ENCODE measurements at places on chromosomes 3 and 15.

- no peak for DNase-seq
Observed at GRCh38 chr3:63921741-63922482, 9.7 kb upstream of the SCAANT1 start.

- DNase-seq: no peak
Observed at GRCh38 chr3:172803489-172803888, 53.0 kb downstream of the ECT2 start.

DNA sequence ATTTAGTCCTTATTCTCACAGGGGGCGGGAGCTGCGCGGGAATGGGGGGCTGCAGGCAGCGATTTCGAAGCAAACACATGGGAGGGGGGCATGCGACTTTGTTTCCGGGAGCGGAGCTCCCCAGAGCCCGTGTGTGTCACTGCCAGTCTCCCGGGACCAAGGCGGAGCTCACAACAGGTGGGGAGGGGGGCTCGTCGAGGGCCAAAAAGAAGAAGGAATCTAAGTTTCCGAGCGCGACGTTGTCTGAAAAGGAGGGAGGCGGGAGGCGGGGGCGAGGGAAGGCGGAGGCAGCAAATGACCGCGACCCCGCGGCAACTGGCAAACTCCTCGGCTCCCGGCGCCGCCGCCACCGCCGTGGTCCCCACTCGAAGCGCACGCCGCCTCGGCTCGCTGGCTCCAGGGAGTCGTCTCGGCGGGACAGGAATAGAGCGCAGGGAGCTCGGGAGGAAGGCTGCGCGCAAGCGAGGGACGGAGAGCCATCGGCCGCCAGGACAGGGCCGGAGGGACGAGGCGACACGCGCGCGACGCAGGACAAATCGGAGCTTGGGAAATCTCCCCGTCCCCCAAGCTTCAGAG, 1.4 kb downstream of the FOXP1 start:
- peak; percentile 47 for DNase-seq

- no peak for DNase-seq
Observed at GRCh38 chr3:140148824-140149390, 213.9 kb downstream of the CLSTN2 start.

DNA sequence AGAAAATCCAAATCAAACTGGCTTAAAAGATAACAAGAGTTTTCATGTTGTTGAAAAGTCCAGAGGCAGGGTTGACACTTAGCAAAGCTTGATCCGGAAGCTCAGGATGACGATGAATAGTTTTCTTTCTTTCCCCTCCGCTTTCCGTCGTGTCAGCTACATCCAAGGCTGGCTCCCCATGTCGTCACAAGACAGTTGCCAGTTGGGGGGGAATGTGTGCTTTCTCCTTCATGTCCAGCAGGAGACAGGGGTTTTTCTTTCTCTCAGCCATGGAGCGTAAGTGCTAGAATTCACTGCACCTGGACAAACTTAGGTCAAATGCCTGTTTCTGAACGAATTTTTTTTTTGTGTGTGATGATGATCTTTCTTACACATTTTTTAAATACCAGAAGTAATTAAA, 273.8 kb upstream of the RGMA start:
- DNase-seq: no peak

DNA sequence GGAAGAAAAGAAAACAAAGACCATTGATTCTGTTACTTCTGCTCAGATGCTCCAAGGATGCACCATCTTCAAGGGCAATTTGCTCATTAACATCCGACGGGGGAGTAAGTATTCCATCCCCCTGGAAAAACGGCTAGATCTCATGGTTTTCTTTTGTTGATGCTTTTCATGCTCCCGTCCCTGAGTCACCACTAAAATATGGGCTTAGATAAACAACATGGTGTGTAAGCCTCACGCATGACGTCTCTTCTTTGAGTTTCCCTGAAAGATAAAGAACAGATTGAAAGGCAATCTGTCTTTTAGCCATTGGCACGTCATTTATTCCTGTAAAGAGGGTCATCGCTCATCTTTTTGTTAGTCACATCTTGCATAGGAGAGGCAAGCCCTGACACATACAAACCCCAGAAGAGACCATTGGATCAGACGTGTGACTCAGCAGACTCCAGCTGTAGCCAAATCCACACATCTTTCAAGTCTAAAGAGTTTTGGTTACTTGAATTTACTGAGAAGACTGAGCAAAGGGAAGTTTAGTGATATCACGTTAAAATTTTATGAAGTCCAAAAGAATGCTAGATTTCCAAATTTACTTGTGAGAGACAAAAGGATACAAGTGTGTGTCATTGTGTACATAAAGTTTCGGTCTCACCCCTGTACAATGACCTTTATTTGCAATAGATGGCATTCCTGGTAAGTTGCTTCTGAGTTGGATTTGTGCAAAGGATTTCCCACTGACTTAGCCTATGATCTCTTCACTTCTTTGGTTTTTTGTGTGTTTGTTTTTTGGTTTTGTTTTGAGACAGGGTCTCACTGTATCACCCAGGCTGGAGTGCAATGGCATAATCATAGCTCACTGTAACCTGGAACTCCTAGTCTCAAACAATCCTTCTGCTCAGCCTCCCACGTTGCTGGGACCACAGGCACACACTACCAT, 110.5 kb downstream of the PGPEP1L start:
- no peak for DNase-seq

GRCh38 chr3:89617706-89618105, 510.3 kb downstream of the EPHA3 start:
- DNase-seq: no peak

DNA sequence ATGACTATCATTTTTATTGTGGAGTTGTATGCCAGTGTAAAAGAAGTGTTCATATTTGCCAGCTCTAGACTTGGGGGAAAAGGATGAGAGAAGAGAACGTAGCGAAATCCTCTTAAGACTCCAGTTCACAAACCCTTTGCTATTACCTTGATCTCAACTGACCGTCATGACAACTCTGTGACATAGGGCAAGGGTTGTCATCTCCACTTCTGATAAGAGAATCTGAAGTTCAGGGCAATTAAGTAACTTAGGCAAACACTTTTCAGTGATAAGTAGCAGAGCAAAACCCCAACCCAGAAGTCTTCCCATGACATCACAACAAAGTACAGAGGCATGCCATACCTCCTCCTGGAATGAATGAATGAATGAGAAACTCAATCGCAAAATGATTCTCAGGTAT, 40.3 kb upstream of the WNT5A start:
- no peak for DNase-seq

GRCh38 chr3:44125246-44125645, 116.4 kb upstream of the TOPAZ1 start:
- no peak for DNase-seq

- no peak for DNase-seq
Observed at GRCh38 chr3:62367763-62368195, 5.6 kb downstream of the FEZF2 start.

DNA sequence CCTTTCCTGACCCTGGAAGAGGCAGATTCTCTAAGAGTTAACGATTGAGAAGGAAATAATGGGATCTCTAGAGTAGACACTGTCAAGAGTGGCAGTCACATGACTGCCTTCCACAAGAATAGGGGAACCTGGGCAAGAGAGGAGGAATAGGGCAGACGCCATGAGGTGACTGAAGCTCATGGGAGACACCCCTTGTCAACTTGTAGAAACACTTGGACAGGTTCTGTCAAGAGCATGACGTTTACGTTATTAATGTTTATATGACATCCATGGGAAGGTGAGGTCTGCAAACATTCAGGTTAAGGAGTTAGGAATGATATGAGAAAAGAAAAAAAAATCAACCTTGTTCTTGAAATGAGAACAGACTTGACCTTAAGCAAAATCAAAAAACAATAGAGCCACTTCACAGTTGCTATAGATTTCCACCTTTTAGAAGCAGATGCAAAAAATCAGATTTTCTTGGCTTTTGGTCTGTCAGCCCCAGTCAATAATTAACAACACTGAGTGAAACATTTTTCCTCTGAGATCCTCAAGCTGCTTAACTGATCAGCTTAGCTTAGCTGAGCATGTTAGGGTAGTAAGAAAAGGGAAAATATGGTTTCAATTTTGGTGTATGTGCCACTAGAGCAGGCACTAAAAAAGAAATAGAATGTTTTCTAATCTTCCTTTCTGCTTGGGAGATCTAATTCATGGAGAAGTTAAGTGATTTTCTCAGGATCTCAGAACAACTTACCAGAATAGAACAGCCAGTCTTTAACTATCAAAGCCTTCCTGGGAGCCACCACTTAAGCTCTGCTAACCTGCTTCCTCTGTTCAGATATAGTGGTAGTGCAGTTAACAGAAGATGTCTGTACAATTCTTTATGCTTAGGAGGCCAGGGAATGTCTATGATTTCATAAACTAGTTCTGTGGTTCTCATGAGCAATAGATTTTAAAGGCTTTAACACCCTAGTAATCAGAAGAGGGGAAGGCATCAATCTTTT, 116.9 kb downstream of the B3GALNT1 start:
- DNase-seq: no peak

GRCh38 chr3:12139111-12139511, 19.6 kb downstream of the TIMP4 start:
- no peak for DNase-seq

GRCh38 chr3:189869165-189869564, 238.0 kb downstream of the TP63 start:
- no peak for DNase-seq

- no peak for DNase-seq
Observed at GRCh38 chr3:107868449-107868848, 222.4 kb downstream of the CD47 start.

- DNase-seq: no peak
Observed at GRCh38 chr3:191296041-191296541, 33.1 kb upstream of the CCDC50 start.

GRCh38 chr3:135083756-135084155, 288.7 kb downstream of the EPHB1 start:
- no peak for DNase-seq

- no peak for DNase-seq
Observed at GRCh38 chr15:90046289-90046688, 45.2 kb downstream of the ZNF710 start.

DNA sequence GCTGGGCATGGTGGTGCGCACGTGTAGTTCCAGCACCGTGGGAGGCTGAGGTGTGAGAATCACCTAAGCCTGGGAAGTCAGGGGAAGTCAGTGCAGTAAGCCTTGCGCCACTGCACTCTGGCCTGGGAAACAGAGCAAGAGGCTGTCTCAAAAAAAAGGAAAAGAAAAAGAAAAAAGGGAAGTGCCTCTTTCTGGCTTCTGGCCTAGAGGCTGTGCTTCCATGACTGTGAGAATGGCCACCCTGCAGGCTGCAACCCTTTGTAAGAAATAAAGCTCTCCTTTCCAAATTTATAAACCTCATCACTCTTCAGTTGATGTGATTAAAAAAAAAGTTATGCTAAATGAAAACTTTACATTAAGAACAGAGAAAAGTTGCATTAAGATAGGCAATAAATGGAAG, 774.3 kb downstream of the TUSC7 start:
- no peak for DNase-seq

- DNase-seq: no peak
Observed at GRCh38 chr3:116188231-116188785, 257.0 kb downstream of the LSAMP start.

GRCh38 chr15:27499191-27499590, 528.2 kb downstream of the GABRG3 start:
- no peak for DNase-seq

GRCh38 chr3:196216089-196216564, at the start of gene SLC51A:
SLC51A (plus strand) TSS chr3:196216534; CDS start chr3:196216713, 179 bp downstream.
- no peak for DNase-seq

DNA sequence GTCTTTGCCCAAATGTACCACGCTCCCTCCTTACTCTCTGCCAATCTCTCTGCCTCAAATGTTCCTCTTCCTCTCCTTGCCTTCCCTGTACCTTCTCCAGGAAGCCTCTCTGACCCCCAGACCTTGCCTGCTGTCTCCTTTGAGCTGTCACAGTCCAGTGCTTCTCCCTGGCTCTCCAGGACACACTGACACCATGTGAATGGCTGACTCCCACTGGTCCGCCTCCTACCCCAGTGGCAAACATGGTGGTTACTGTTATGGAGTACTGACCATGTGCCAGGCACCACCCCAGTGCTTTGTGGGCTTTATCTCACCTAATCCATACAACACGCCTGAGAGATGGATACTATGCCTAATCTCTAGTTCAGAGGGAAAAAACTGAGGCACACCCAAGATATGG, 141.9 kb downstream of the TPRA1 start:
- DNase-seq: no peak

- no peak for DNase-seq
Observed at GRCh38 chr15:28934645-28935044, 48.9 kb downstream of the APBA2 start.

DNA sequence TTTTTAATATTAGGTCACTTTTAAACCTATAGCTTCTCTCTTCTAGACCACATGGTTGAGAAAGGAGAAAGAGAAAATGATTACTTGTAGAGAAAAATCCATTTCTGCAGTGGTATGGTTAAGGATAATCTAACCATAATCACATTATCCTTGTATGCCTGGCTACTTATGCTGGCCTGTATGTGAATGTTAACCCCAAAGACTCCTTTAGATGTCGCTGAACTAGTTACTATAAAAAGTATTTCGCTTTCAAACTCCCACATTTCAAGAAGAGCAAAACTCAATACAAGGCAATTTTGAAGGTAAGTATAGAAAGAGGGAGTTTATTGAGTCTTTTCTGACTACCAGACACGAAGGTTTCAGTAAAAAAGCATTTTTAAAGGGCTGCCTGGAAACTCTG, 2.2 kb downstream of the KCTD6 start:
- no peak for DNase-seq

- no peak for DNase-seq
Observed at GRCh38 chr3:149812165-149812605, 830 bp upstream of the RNF13 start.

Data from NCI-H748 treated with DMSO at 0.1 percent for 48 hours (cell line).